ENCODE measurements at places on chromosomes 2 and 18.

DNA sequence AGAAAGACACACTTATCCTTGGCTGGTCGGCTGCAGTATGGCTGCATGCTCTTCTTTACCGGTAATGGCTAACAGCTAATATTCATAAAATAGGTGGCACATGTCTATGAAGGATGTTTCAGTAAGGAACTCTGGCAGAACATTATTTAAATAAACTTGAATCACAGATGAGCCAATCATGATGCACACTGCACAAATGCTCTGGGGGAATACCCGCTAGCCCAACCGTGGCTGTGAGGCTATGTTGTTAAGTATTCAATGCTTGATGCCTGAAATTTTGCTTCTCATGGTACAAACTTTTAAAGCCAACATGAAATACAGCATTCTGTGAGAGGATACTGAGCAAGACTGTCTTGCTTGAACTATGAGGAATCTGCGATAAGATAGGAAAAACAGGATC lies 505.8 kb downstream of the ZEB2 start:
- no peak for DNase-seq

DNA sequence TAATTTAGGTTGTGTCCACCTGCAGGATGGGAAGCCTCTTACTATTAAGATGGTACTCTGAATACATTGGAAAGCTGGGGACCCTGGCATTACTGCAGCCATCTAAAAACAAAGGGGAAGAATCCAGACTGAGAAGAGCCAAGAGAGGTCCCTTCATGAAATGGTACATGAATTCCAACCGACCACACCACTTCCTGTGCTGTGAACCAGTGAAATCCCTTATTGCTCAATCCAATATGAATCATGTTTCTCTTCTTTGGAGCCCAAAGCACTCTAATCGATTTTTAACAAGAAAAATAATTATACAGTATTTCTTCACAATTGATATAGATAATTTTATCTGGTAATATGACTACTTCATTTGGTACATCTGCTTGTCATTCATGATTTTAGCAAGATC lies 479.7 kb upstream of the RAB6C start:
- no peak for DNase-seq

GRCh38 chr2:215540658-215541057 lies 104.8 kb upstream of the FN1 start:
- DNase-seq = no peak

DNA sequence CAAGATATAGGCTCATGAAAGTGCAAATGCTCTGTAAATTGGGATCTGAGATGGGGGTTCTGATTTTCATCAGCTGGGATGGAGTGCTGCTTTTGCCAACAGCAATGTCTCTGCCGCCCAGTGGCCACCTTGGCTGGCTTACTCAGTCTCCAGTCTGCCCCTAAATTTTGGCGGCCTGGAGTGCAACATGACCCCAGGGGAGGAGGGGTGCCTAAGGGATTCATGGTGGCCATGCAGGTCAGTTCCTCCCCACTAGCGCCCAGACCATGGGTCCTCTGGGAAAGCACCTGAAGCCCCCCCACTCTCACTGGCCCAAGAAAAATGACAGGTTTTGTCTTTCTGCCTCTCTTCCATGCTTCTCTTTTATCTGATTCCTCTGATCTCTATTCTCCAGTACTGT lies 45.0 kb downstream of the SLC4A3 start:
- DNase-seq = no peak

DNA sequence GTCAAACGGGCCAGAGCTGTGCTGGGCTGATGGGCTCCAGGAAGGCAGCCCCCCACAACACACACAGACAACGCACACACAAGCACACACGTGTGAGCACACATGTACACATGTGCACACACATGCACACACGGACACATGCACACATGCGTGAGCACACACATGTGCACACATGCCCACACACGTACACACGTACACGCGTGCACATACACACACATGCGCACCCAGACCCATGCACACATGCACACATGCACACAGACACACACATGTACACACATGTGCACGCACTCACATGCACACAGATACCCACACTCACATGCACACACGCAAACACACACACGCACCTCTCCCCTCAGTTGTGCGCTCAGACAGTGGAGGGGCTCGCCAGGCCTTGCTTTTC lies 31.2 kb upstream of the HPCAL1 start:
- DNase-seq = no peak

DNA sequence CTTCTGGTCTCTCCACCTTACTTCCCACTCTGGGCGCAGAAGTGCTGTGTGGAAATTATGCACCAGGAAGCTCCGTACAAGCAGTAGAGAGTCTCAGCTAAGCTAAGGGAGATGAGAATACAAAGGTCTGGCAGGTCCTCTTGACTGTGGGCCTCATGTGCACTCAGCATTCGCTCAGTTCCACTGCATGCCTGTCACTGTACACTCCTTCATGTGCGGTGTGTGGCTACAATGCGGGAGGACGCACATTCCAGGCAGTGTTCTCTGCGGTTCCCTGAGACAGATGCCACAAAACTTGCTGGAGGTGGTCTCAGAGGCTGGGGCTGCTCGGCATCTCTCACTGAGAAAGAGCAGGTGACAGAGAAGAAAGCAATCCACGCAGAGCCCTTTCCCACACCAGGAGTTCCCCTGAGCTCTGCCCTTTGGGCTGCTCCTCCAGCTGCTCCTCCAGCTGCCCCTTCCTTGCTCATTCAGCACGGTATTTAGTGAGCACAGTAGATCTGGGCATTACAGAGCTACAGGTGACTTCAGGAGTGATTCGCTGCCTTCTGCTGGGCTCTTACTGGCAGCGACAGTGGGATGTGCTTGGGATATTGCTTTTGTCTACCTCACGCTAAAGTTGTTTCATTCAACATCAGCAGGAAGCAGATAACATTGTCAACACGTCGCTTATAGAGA lies 176.6 kb downstream of the SH3RF3 start:
- no peak for DNase-seq

- no peak for DNase-seq
Observed at GRCh38 chr2:135745545-135745944, 3.9 kb downstream of the UBXN4 start.

DNA sequence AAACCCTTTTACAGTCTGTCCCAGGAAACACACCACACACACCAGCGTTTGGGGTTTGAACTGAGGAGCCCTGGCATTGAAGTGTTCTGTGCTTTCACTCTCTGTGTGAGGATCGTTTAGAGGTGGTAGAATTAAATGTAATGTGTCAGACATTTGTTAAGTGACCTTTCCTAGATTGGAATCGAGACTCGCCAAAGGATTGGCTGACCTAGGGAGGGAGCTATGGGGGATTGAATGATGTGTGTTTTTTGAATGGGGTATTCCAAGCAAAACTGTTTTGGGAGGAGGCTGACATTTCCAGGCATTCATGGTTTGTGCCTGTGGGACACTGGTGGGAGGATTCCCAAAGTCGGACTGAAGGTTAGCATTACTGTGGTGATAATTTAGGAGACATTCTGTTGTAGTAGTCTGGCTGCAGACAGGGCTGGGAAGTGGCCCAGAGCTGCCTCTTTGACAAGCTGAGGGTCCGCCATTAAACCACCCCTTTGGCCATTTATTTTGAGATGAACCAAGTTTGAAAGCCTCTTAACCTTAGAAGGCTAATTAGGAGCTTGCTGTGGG lies 1.7 kb downstream of the MYO1B start:
- DNase-seq = no peak

- no peak for DNase-seq
Observed at GRCh38 chr2:11343368-11343649, 1.1 kb downstream of the ROCK2 start.

DNA sequence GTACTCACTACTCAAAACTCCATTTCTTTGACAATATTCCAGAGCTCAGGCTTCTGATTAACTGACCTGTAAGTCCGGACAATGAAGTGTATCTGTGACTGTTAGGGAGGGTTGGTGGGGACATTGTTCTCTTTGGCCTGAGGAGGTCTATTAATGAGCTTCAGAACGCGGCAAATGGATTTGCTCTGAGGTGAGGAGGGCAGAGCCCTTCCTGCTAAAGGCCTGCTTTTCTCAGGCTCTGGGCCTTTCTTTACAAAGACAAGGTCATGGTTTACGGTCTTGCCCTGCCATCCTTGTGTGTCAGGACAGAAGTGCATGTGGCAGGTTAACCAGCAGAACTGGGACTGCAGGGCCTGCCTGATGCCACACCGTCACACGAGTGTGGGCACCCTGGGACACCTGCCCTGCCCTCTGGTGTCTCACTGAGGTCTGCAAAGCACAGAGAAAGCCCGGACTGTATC lies 7.2 kb downstream of the ALKAL2 start:
- DNase-seq = no peak

DNA sequence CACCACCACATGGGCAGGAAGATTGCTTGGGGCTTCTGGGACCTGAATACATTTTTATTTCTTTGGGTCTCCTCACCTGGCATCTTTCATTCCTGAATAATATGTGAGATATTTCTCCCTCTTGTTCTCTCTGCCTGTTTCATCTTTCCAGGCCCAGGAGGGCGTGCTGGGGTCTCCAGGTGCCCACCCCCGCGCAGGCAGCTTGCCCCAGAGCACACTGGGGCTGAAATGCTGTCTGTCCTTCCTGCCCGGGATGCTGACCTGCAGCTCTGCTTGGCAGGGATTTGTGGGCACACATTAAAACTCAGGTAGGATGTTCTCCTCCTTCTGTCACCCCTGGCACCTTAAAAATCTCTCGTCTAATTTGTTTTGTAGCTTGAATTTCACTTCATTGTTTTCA lies 39.7 kb upstream of the TEX51 start:
- no peak for DNase-seq

- DNase-seq = no peak
Observed at GRCh38 chr2:171889333-171889732, 4.7 kb downstream of the SLC25A12 start.

DNA sequence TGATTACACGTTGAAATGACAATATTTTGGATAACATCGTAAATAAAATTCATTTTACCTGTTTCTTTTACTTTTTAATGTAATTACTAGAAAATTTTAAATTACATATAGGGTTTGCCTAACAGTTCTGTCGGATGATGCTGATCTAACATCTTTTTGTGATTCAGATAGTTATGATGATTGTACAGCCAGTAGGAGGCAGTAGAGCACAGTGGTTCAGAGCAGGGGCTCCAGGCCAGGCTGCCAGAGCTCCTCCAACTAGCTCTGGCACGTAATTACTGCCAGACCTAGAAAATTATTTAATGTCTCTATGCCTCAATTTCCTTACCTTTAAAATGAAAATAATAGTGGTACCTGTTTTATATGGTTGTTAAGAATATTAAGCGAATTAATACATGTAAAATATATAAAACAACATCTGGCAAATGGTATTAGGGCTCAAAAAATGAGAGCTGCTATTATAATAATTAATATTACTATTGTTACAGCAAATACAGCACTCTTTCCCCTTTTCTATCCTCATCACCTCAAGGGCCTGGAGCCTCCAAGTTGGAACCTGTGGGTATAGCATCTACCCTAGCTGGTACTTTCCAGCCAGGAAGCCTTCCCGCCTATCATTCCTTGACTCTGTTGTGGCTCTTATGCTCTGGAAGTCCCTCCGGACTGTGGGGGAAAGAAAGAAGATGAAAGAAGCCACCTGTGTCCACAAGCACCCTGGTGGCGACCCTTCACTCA lies 47.7 kb upstream of the PLA2R1 start:
- DNase-seq = peak; percentile 47

- DNase-seq = no peak
Observed at GRCh38 chr2:1664076-1664605, 80.2 kb downstream of the PXDN start.

DNA sequence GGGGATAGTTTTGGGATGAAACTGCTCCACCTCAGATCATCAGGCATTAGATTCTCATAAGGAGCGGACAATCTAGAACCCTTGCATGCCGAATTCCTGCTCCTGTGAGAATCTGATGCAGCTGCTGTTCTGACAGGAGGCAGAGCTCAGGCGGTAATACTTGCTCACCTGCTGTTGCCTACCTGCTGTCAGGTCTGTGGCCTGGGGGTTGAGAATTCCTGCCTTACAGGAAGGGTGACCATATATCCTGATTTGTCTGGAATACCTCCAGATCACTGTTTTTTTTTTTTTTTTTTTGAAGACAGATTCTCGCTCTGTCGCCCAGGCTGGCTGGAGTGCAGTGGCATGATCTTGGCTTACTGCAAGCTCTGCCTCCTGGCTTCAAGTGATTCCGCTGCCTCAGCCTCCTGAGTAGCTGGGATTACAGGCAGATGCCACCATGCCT lies 21.7 kb downstream of the ACSL3 start:
- no peak for DNase-seq

DNA sequence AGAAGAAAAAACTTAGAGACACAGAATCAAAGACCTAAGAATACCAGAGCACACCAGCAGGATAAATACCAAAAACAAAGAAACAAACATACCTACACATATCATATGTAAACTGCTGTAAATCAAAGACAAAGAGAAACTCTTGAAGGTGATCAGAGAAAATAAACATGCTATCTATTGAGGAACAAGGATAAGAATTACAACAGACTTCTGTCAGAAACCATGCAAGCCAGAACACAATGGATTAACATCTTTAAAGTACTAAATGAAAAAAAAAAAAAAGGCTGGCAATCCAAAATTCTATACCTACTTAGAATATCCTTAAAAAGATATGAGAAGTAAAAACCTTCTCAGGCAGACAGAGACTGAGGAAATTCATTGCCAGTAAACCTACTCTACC lies 51.6 kb upstream of the MGAT4A start:
- DNase-seq = no peak

DNA sequence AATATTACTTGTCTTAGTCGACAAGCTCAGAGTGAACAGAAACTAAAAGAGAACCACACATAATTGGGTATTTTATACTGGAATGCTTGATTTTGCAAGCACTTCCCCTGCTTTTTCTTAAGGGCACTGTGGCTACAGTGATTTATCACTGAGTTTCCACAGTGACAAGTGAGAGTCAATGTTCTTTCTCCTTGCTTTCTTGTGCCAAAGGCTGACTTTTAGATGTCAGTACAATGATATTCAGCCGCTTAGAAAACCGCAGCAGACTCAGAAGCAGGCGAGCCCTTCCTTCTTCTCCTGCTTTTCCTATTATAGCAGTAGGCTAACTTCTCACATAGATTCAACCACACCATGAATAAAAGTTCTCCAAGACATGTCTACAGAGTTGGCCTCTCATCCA lies 1603.6 kb upstream of the NXPH2 start:
- DNase-seq = no peak

DNA sequence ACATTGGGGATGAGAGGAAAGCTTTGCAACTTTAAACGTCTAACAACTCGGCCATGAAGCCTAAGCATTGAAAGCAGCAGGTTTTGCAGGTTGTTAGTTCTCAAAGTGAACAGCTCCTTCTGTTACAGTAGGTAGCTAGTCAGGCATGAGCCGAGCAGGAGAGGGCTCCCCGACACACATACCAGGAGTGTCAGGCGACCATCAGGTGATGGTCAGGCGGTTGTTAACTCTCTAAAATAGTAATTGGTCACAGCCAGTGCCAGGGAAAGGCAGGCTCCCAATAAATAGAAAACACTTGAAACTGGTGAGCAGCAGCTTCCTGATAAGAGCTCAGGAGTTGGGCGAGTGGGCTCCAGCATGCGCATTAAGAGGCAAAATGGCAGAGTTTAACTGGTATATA lies 53.5 kb upstream of the DAPL1 start:
- no peak for DNase-seq
